ENCODE measurements at places on chromosomes 6 and 20. TPM values are rescaled to one million over a fixed set of nuclear protein-coding genes. Genes with fewer than 3 reads are reported as not detected.

FOXP4 gene
- 9.7 TPM for total RNA-seq

GRCh38 chr20:24909861-24910260 is 39.2 kb upstream of the CST7 start:
- DNase-seq, result no peak
- peaks cover 3% of the 10 kb centered on the region for H3K27me3 ChIP-seq
- no peak overlapping the region for H3K4me3 ChIP-seq
- no peak overlapping the region for H3K27ac ChIP-seq

- no peak for DNase-seq
- H3K4me1 ChIP-seq, result peaks cover 1% of the 10 kb centered on the region
- no peak overlapping the region for H3K4me3 ChIP-seq
- H3K36me3 ChIP-seq, result peaks cover 4% of the 10 kb centered on the region
- no peaks in the 10 kb centered on the region for H3K27me3 ChIP-seq
These were observed 112.1 kb downstream of the FARS2 start for GRCh38 chr6:5373430-5373829.

GRCh38 chr6:163955096-163955495 is 540.6 kb downstream of the QKI start:
- H3K27ac ChIP-seq, result no peak overlapping the region
- no peaks in the 10 kb centered on the region for H3K4me1 ChIP-seq
- H3K27me3 ChIP-seq, result peaks cover 9% of the 10 kb centered on the region

GRCh38 chr6:40810171-40810570 is 223.0 kb upstream of the LRFN2 start:
- no peak overlapping the region for H3K4me3 ChIP-seq
- H3K27ac ChIP-seq, result no peak overlapping the region
- no peak for DNase-seq

DNA sequence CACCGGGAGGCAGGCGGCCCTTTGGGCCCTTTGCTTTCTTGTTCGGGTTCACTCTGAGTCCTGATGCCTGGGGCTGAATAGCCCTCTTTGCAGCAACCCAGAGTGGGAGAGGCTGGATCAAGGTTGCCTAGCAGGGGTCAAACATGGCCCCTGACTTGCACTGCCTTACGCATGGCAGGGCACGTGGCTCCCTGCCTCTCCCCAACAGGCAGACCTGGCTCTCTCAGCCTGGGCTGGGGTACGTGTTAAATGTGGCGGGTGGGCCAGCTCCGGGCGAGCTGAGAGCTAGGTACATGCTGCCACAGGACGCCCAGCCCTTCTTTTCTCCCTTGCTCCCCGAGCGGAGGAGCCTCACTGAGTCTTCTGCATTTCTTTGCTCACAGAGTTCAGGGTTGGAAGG is 7.3 kb downstream of the C6orf132 start:
- H3K4me3 ChIP-seq, result no peak overlapping the region
- H3K27me3 ChIP-seq, result peaks cover 6% of the 10 kb centered on the region
- H3K27ac ChIP-seq, result no peak overlapping the region
- H3K36me3 ChIP-seq, result no peaks in the 10 kb centered on the region

HCRTR2 gene
- not detected for total RNA-seq

GRCh38 chr6:16731478-16732051 is 29.7 kb downstream of the ATXN1 start:
- H3K4me1 ChIP-seq, result peaks cover 60% of the 10 kb centered on the region
- no peaks in the 10 kb centered on the region for H3K27me3 ChIP-seq
- peak; percentile 48 for DNase-seq

- no peak overlapping the region for H3K4me3 ChIP-seq
- peaks cover 1% of the 10 kb centered on the region for H3K4me1 ChIP-seq
- H3K27ac ChIP-seq, result no peak overlapping the region
- H3K36me3 ChIP-seq, result no peaks in the 10 kb centered on the region
- no peak for DNase-seq
These were observed 9.2 kb upstream of the C6orf141 start for GRCh38 chr6:49541210-49541724.

BPIFB2 gene
- total RNA-seq, result not detected

CCDC167 gene
- total RNA-seq, result 69.8 TPM
